ENCODE measurements at places on chromosomes 5 and 9.

GRCh38 chr9:26779062-26779461, 113.5 kb downstream of the CAAP1 start:
- no peak for DNase-seq

DNA sequence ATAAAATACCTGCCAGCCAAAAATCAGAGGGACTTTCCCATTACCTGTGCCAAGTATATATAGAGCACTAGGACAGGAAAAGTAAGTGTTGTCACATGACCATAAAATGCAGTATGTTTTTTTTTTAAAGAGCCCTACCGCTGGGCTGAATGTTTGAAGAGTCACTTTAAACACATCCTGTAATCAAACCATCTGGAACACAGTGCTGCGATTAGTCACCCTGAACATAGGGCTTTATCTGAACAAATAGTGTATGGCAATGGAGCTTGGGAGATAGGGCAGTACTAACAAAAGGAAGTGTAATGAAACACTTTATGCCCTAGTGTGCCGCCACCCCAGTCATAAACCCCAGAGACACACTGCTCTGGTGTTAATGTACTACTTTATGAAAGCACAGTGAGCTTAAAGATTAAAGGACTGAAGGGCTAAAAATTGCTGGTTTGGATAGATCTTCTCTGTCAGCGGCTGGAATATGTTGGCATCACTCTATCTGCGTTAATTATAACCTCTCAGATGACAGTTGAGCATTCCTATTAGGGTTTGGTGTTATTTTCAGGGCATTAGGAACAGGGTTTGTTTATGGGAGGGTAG, 90.4 kb downstream of the ZNF608 start:
- no peak for DNase-seq

DNA sequence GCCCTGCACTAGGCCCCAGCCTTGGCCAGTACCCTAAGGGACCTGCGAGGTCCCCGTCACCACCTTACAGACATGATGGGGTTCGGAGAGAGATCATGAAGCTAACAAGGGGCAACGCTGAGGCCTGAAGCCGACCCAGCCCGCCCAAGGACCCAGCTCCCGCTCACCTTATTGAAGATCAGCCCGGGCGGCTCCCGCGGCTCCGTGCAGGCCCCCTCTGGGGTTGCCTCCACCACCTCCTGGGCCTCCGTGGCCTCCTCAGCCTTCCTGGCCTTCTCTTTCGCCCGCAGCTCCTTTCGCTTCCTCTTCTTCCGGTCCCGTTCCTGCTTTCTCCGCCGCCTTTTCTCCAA, 3.6 kb downstream of the SURF6 start:
- no peak for DNase-seq

- DNase-seq = no peak
Measured at GRCh38 chr9:70398145-70398556, 16.3 kb downstream of the KLF9 start.

DNA sequence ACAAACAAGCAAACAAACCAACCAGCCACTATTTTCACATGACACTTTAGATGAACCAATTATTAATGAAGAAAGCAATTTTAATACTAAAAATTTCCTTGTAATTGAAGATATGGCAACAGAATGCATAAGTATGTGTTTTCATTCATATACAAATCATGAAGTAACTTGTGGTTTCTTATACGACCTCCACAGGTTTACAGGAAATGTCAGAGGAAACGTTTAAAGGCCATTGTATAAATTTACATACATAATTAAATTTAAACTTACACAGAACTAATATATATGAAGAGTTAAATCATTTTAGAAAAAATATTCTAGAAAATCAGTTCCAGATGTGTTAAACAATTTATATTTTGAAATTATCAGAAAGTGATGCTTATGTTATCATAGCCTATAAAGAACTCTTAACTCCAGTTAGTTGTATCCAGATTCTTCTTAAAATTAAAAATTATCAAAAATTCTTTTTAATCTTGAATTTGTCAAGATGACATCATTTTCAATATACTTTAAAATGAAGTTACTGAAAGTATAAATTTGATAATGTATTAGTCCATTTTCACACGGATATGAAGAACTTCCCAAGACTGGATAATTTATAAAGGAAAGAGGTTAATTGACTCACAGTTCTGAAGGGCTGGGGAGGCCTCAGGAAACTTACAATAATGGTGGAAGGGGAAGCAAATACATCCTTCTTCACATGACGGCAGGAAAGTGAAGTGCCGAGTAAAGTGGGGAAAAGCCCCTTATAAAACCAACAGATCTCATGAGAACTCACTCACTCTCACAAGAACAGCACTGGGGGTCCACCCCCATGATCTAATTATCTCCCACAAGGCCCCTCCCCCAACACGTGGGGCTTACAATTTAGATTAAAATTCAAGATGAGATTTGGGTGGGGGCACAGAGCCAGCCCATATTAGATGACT, 192.0 kb downstream of the PIK3R1 start:
- no peak for DNase-seq

DNA sequence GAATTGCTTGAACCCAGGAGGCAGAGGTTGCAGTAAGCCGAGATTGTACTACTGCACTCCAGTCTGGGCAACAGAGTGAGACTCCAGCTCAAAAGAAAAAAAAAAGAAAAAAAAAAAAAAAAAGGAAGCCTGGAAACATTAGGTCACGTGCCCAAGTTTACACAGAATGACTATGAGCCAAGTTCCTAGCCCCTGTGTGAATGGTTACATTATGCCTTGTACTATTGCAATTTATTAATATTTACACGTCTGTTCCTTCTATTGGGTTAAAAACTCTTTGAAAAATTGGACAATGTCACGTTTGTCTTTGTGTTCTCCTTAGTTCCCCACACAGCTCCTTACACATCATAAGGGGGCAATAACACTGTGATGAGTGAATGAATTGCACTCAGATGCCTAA, 33.5 kb upstream of the SLC28A3 start:
- DNase-seq = no peak

DNA sequence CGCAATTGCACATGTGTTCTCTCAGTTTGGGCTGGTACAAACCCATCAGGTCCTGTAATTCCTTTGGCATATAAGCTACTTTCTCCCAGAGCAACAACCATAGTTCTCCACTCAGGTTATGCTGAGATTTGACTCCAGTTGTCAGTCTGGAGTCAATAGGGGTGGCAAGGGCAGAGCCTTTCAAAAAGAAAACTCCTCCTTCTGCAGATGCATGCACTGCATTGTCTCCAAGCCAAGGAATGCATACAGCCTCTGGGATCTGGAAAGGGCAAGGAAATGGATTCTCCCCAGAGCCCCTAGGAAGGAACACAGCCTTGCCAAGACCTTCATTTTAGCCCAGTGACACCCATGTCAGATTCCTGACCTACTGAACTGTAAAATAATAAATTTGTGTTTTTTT, 31.0 kb upstream of the GZMA start:
- no peak for DNase-seq

DNA sequence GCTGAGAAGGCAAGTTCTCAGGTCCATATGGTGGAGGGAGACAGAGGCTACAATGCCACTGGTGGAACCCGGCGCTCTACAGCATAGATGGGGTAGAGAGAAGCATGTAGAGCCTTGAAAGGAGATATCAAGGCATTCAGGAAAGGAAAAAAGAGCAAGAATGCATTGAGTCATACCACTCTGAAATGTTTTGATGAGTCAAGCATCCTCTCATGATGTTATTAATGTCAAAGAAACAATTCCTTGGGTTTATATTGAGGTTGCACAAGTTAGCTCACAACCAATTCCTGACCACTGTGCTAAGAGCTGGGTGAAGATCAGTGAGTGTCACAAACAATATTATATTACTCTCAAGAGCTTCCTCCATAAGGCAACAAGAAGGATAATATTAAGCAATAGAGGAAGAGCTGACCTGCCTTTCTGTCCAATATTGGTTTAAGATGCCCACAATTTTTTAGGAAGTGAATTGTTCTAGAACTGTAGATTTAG, 178.0 kb downstream of the RFK start:
- no peak for DNase-seq

- no peak for DNase-seq
Measured at GRCh38 chr9:16543225-16543624, 327.2 kb downstream of the BNC2 start.

GRCh38 chr9:89010526-89011111, 19.4 kb downstream of the S1PR3 start:
- no peak for DNase-seq

GRCh38 chr9:87387351-87388011, 110.2 kb upstream of the DAPK1 start:
- no peak for DNase-seq

- DNase-seq = no peak
Measured at GRCh38 chr5:134447815-134448520, 36.3 kb upstream of the CDKN2AIPNL start.

- DNase-seq = no peak
Measured at GRCh38 chr5:174195517-174195916, 150.0 kb downstream of the NSG2 start.

- no peak for DNase-seq
Measured at GRCh38 chr9:127741831-127742434, 6.8 kb upstream of the TOR2A start.

DNA sequence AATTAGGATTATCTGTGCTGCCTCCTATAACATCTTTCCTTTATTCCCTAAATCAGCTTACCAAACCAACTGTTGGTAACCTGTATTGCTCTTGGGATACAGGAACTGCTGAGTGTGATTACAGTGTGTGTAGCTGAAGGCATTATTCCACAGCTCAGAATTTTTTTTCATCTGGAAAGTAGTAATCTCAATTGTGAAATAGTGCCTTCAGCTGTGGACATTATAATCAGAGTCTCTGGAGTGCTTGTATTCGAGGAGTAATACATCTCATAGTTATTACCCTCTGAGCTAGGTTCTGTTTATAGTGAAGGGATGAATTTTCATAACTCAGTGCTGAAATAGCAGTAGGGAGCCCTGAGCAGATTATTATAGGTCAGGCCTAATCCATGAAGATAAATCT, 199.5 kb downstream of the MAST4 start:
- DNase-seq = no peak

- DNase-seq = no peak
Measured at GRCh38 chr5:170623576-170624181, 119.9 kb downstream of the KCNIP1 start.

GRCh38 chr9:112831281-112831851, 59.3 kb downstream of the SLC46A2 start:
- DNase-seq = no peak

DNA sequence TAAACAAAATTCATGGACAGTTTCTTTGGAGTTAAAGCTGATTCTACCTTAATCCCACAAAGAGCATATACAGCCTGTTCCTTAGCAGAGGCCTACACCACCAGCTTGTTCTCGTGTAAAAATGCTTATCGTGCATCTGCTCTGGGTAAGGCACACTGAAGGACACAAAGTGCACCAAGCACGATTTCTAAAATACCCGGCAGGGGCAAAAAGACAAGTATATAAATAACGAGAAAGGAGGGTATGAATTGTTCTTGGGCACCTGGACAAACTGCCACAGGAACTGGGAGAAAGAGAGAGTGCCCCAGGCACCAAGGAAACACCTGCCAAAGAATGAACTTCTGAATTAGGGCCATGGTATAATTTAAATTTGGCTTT, 25.3 kb downstream of the NSUN2 start:
- DNase-seq = no peak

- no peak for DNase-seq
Measured at GRCh38 chr9:90830977-90831376, 29.4 kb downstream of the SYK start.

GRCh38 chr5:68994645-68995044, 99.2 kb upstream of the SLC30A5 start:
- no peak for DNase-seq

DNA sequence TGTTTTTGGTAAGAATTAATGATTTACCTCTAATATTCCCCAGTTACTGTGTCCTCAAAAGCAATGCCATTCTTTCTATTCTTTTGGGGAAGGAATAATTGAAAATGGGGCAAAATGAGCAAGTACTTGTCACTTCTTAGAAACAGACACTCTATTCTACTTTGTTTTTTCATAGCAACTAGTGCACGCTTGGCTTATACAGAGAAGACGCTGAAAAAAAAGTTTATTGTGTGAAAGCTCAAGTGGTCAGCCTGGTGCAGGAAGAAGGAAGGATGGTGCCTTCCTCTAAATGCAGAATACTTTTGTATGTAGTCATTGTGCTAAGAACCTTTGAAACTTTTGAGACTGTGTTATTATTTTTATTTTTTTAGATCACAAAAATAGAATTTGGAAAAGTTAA, 29.6 kb downstream of the ANKDD1B start:
- DNase-seq = no peak

DNA sequence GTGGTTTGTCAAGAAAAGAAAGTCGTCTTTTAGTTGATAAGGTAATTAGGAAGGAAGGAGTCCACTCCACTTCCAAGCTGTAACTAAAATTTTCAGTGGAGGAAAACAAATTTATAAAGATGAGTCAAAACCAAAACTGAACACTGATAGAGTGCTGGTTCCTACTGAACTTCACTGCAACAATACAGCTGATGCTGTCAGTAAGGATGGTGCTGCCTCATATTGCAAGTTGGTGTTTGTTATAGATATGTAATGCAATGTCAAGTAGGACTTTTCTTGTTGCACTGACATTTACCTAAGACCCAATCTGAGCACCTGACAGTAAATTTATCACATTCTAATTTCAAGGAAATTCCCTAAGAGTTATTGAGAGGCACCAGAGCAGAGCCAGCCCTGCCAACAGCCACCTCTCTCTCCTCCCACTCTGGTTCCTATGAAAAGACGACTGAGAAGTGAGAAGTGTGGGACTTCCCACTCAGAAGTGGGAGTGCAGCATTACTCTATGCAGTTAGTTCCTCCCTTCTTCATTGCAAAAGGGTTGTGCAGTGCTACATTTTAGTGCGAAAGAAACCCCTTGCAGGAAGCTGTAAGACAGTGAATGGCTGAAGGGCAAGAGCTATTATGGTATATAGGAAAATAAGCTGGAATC, 350.8 kb downstream of the NFIB start:
- no peak for DNase-seq

DNA sequence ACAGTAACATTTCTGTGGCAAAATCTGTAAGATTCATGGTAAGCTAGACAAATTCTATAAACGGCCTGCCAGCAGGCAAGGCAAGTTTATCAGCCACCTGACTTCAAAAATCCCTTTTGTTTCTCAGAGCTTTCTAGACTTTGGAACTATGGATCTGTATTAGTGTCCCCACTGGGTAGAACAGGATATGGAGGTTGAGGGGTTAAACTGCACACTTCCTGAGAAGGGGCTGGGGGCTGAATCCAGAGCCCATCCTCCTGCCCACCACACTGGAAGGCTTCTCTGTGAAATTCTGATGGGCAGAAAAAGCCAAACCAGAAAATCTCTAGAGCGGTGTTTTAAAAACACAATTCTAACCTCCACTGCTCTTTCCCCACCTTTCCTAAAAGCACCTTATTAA, 128.7 kb downstream of the ENTREP1 start:
- no peak for DNase-seq
